ENCODE measurements at places on chromosomes 4 and X. TPM values are rescaled to one million over a fixed set of nuclear protein-coding genes. Genes with fewer than 3 reads are reported as not detected.

ARSH gene
- total RNA-seq = not detected

- DNase-seq = no peak
Measured at GRCh38 chr4:8235224-8235623, 34.3 kb upstream of the HTRA3 start.

DNA sequence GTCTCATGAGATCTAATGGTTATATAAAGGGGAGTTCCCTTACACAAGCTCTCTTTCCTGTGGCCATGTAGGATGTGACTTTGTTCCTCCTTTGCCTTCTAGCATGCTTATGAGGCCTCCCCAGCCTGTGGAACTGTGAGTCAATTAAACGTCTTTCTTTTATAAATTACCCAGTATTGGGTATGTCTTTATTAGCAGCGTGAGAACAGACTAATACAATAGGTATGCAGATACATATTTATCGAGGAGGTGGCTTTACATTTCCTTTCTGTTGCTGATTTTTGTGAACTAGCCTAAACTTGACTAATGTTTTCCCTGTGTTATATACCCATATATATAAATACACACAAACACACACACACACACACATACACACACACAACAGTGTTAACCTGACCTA, 80.2 kb downstream of the VCX2 start:
- DNase-seq = no peak

DNA sequence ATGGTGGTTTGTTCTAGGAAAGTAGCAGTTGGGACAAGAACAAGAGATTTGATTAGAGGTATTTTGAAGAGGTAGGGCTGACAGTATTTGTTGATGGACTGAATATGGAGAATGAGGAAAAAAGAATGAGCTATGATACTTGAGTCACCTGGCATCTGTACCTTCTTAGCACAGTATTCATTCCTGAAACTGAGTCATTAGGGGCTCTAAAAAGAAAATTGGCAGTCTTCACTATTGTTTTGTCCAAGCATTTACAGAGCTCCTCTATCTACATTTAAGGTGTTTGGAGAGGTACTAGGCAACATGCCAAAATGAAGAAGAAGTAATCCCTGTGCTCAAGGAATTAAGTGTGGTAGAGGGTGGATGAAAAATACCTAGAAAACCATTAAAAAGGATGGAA, 165.8 kb downstream of the SHROOM4 start:
- no peak for DNase-seq

Data from transverse colon (tissue), 4 donors.